Gastroesophageal sphincter (tissue), 4 donors: ENCODE measurements at places on chromosomes 12 and 14.

DNA sequence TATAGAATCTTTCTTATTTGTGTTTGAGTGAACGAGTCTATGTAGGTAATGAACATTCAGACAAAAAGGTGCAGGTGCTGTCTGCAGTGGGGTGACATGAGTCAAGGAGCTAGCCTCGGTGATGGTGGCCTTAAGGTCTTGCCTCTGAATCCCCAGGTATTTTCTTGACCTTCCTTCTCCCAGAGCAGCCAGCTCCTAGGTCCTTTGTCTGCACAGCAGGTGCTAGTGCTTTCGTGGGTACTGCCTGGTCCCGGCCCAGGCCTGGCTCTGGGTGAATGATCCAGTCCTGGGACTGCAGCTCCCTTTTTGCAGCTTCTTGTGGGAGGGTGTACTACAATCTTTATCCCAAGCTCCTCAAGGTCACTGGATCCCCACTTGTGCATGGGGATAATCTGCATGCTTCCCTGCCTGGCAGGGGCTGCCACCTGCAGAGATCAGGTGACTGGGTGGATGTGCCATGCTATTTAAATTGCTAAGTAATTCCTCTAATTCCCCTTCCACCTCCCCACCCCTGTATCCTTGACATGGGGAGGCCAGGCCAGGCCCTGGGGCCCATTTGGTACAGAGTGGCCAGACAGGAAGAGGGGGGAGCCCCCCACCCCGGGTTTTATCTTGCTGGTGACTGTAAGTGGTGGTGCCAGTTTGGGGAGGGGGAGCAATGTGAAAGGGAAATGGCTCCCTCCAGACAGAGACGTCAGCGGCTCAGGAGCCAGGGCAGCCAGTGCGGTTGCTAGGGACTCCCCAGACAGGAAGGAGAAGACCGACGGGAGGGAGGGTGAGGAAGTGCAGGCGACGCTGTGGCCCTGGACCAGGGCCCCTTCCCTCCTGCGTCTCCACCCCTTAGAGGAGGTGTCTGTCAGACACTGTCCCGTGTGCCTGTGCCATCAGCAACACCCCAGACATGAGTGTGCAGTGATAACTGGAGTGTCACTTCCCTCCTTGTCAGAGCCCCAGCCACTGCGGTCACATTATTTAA lies 6.7 kb downstream of the VASH1 start:
- H3K36me3 ChIP-seq = no peaks in the 10 kb centered on the region
- ATAC-seq = peak; percentile 64

- no peaks in the 10 kb centered on the region for H3K36me3 ChIP-seq
- ATAC-seq = no peak
- H3K4me1 ChIP-seq = no peaks in the 10 kb centered on the region
- peaks cover 19% of the 10 kb centered on the region for H3K27me3 ChIP-seq
These were observed 64.9 kb upstream of the OTX2 start for GRCh38 chr14:56875104-56875675.

- no peaks in the 10 kb centered on the region for H3K4me1 ChIP-seq
- H3K27ac ChIP-seq = no peak overlapping the region
- H3K27me3 ChIP-seq = no peaks in the 10 kb centered on the region
- no peaks in the 10 kb centered on the region for H3K36me3 ChIP-seq
- no peak for ATAC-seq
These were observed 161.1 kb downstream of the PPFIA2 start for GRCh38 chr12:81597928-81598604.

GRCh38 chr14:95713596-95714371 lies at the start of gene TCL1A:
Gene TCL1A, minus strand, starts transcription at chr14:95714125. Its CDS starts 59 bp downstream, at chr14:95714066.
- no peaks in the 10 kb centered on the region for H3K4me1 ChIP-seq
- no peaks in the 10 kb centered on the region for H3K36me3 ChIP-seq
- no peak for ATAC-seq
- H3K4me3 ChIP-seq = no peak within 1 kb of the TSS
- H3K27me3 ChIP-seq = peaks cover 49% of the 10 kb centered on the region

GRCh38 chr12:27616356-27617142 lies 79.7 kb upstream of the REP15 start:
- no peaks in the 10 kb centered on the region for H3K27me3 ChIP-seq
- no peak overlapping the region for H3K4me3 ChIP-seq
- H3K36me3 ChIP-seq = no peaks in the 10 kb centered on the region
- no peak overlapping the region for H3K27ac ChIP-seq

- no peak overlapping the region for H3K4me3 ChIP-seq
- ATAC-seq = peak; percentile 99
- no peaks in the 10 kb centered on the region for H3K27me3 ChIP-seq
- peak overlapping the region; percentile 82 for H3K27ac ChIP-seq
These were observed 29.6 kb downstream of the EEA1 start for GRCh38 chr12:92899386-92900001.

GRCh38 chr12:131603106-131603938 lies 107.6 kb upstream of the SFSWAP start:
- peaks cover 91% of the 10 kb centered on the region for H3K27me3 ChIP-seq
- H3K27ac ChIP-seq = no peak overlapping the region
- no peak for ATAC-seq
- no peaks in the 10 kb centered on the region for H3K36me3 ChIP-seq

DNA sequence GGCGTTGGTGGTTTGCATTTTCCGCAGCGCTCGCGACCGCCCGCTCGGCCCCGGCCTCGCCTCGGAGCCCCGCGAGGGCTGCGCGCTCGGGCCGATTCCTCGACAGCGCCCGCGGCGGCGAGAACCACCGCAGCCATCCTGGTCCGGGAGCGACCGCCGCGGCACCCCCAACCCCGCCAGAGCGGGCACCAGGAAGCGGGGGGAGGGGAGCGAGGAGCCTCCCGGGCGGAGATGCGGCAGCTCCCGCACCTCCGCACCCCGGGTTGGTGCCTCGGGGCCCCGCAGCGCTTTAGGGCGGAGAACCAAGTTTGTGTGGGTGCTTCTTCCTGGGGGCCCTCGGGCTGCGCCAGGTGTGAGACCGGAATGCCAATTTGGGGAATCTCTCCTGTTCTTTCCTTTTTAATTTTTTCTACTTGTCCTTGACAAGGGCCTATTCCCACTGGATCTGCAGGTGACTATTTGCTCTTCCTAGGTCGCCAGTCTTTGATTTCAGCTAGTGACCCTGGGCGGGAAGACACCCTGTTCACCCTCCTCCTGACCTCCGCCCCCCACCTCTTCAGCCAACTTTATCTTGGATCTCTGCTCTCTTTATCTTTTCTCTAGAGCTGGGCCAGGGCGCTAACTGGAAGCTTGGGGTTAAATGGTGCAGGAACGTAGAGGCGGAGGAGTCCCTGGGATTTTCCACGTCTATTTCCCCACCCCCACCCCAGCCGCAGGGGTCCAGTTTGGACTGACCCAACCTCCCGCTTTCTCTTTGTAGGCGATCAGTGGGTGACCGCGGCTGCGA lies at the start of gene SOCS2:
Gene SOCS2, plus strand, starts transcription at position 751 of the 787 bp plus-strand sequence. CDS start 223 bp downstream, outside the sequence.
- H3K27ac ChIP-seq = peak within 1 kb of the TSS; percentile 72
- no peak for ATAC-seq
- H3K27me3 ChIP-seq = peaks cover 3% of the 10 kb centered on the region
- H3K4me1 ChIP-seq = peaks cover 28% of the 10 kb centered on the region
- peaks cover 20% of the 10 kb centered on the region for H3K36me3 ChIP-seq

- peaks cover 61% of the 10 kb centered on the region for H3K27me3 ChIP-seq
- H3K4me1 ChIP-seq = peaks cover 17% of the 10 kb centered on the region
- H3K36me3 ChIP-seq = no peaks in the 10 kb centered on the region
- H3K27ac ChIP-seq = no peak overlapping the region
- no peak for ATAC-seq
- H3K4me3 ChIP-seq = no peak overlapping the region
These were observed 2.4 kb upstream of the KRT7 start for GRCh38 chr12:52230364-52231281.

DNA sequence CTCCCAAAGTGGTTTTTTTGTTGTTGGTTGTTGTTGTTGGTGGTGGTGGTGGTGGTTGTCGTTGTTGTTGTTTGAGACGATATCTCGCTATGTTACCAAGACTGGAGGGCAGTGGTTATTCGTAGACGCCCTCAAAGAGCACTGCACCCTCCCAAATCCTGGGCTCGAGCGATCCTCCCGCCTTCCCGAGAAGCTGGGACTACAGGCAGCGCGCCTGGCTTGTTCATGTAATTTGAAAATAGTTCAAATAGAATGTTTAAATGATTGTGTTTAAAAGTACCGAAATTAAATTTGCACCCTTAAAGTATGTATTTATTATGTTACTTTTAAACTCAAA lies 439 bp upstream of the ANAPC5 start:
- no peaks in the 10 kb centered on the region for H3K27me3 ChIP-seq
- H3K4me1 ChIP-seq = no peaks in the 10 kb centered on the region
- H3K36me3 ChIP-seq = no peaks in the 10 kb centered on the region
- peak overlapping the region; percentile 82 for H3K27ac ChIP-seq
- peak; percentile 76 for ATAC-seq

DNA sequence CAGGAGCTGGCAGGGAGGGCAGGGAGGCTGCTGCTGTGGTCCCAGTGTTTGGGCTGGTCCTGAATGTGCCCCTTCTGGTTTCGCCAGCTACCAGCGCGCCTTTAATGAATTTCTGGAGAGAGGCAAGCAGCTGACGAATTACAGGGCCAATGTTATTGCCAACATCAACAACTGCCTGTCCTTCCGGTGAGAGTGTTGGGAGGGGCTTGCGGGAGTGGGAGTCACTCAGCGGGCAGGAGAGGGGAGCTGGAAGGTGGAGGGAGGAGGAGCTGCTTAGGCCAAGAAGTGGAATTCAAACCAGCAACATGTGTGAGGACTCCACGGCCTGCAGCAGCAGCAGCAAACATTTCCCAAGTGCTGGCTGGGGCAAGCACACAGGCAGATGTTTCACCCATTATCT lies 7.7 kb downstream of the TNFAIP2 start:
- H3K36me3 ChIP-seq = no peaks in the 10 kb centered on the region
- peaks cover 64% of the 10 kb centered on the region for H3K4me1 ChIP-seq
- H3K27ac ChIP-seq = peak overlapping the region; percentile 65
- no peaks in the 10 kb centered on the region for H3K27me3 ChIP-seq
- no peak overlapping the region for H3K4me3 ChIP-seq

GRCh38 chr12:75087654-75088053 lies 122.0 kb downstream of the KCNC2 start:
- H3K4me3 ChIP-seq = no peak overlapping the region
- no peak overlapping the region for H3K27ac ChIP-seq
- H3K36me3 ChIP-seq = no peaks in the 10 kb centered on the region
- ATAC-seq = no peak

GRCh38 chr14:71202881-71203280 lies 295.6 kb downstream of the PCNX1 start:
- H3K36me3 ChIP-seq = no peaks in the 10 kb centered on the region
- H3K27me3 ChIP-seq = no peaks in the 10 kb centered on the region
- no peak overlapping the region for H3K27ac ChIP-seq
- ATAC-seq = no peak

- no peaks in the 10 kb centered on the region for H3K27me3 ChIP-seq
- H3K36me3 ChIP-seq = peaks cover 17% of the 10 kb centered on the region
- no peak overlapping the region for H3K27ac ChIP-seq
- peak; percentile 32 for ATAC-seq
These were observed 5.7 kb downstream of the CRADD start for GRCh38 chr12:93682846-93683261.

DNA sequence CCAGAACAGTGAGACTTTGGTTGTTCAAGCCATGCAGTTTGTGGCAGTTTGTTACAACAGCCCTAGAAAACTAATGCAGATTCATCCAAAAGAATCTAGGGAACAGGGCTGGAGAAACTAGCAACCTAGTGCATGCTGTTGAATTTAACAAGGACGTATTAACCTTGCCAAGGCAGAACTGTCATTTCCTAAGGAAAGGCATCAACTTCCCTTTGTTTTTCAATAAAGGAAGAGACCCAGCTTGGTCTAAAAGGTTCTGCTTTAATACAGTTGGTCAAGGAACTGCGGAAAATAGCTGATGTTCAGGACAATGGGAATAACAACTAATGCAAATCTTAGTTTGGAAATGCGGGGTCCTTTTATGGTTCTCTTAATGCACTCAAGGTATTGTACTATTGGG lies 11.5 kb downstream of the AK7 start:
- H3K4me3 ChIP-seq = no peak overlapping the region
- H3K27ac ChIP-seq = no peak overlapping the region
- H3K36me3 ChIP-seq = no peaks in the 10 kb centered on the region

DNA sequence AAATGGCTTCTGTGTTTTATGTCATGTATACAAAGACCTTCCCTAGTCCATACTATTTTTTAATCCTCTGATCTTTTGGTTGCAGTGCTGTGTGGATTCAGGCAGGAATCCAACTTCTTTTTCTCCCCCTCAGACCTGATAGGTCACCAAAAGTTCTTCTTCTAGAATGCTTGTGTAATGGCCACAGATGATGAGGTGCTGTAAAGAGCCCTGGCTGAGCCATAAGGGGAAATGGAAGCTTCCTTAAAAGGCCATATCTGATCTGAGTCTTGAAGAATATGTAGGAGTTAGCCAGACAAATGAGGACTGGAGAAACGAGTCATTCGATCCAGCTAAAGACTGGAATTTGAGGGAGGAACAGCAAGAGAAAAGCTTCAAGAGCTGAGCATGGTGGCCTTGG lies 353.9 kb downstream of the PCNX1 start:
- H3K27ac ChIP-seq = no peak overlapping the region
- no peak overlapping the region for H3K4me3 ChIP-seq
- no peak for ATAC-seq
- no peaks in the 10 kb centered on the region for H3K4me1 ChIP-seq
- H3K27me3 ChIP-seq = no peaks in the 10 kb centered on the region

DNA sequence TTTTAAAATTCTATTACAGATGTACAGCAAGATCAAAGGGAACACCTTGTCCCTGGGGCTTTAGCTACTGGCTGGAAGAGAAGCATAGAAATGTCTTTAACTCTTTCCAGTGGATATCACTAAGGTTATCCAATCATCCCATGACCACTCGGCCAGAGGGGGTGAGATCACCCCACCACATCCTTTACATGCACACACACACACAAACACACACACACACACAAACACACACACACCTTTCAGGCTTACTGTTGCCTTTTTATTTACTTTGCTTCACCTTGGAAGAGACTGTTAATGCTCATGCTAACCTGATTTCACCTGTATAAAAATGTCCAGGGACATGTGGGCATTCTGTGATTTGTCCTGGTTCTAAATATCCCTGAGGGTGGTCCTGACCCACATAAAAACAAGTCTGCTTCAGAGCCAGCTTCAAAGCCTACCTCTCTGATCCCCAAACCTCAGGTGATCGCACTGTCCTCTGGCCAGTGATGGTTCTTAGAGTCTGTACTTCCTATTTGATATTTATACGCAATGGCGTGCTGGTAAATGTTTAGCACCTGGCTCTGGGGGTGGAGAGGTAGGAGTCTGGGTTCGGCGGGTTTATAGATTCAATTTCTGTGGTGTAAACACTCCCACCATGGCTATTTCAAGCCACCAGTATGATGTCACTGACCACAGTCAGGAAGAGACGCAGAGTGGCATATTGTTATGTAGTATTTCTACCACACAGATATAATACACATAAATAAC lies 166.1 kb upstream of the EEA1 start:
- H3K27ac ChIP-seq = no peak overlapping the region
- ATAC-seq = no peak
- no peaks in the 10 kb centered on the region for H3K27me3 ChIP-seq

- no peaks in the 10 kb centered on the region for H3K36me3 ChIP-seq
- H3K27ac ChIP-seq = no peak overlapping the region
- H3K4me1 ChIP-seq = no peaks in the 10 kb centered on the region
- no peak for ATAC-seq
- peaks cover 69% of the 10 kb centered on the region for H3K27me3 ChIP-seq
These were observed 146.5 kb downstream of the PIWIL1 start for GRCh38 chr12:130484221-130484620.
